ENCODE measurements at places on chromosomes 6 and 20.

- no peak for DNase-seq
Measured at GRCh38 chr20:50302341-50303057, 111.9 kb downstream of the CEBPB start.

GRCh38 chr20:23305098-23305497, 45.5 kb upstream of the NXT1 start:
- no peak for DNase-seq

GRCh38 chr6:54805077-54805476, 41.5 kb upstream of the FAM83B start:
- DNase-seq: no peak

DNA sequence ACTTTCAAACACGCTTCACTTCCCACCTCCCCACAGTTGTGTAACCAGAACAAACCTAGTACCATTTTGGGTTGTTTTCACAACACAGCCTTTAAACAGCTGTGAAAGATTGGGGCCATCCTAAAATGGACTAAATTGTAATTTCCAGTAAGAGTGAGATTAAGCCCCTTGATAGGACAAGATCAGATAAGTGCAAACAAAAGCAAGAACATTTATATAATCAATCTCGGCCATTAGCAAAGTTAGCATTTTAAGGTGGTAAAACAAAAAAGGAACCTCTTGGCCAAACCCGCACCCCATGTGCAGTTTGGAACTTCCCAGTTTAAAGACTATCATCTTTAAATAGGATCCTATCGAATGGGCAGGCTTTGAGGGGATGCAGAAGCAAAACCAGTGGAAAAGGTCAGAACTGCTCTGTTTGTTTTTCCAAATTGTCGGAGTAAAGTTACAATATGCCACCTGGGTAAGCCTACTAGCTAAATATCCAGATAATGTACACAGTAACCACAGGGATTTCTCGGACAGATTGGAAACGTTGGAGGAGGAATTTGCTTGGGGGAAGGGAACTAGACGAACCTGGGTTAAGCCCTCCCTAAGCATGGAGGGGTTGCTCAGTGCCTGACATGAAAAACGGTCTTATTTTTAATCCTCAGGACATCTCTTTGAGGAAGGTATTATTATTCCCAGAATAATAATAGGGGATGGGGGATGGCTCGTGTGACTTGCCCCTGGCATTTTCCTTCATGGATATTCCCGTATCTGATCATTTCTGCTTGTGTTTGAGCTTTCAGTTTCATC, 159.8 kb upstream of the SALL4 start:
- no peak for DNase-seq

- DNase-seq: no peak
Measured at GRCh38 chr6:164396071-164397047, 913.0 kb downstream of the C6orf118 start.

DNA sequence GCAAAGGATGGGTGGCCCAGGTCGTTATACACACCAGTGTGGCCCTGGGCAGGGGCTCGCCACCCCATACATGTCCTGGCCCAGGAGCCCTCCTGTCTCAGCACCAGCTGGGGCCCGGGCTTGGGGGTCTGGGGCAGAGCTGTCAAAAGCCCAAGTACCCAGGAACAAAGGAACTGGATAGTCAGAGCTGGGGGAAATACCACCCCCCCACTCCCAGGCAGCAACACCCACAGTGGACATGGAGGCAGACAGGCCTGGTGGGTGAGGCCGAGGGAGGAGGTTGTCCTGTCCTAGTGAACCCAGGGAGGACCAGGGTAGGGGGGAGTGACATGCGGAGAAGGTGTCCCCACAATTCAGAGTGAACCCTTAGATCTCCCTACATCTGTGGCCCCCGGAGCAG, 406.5 kb downstream of the CDH4 start:
- DNase-seq: no peak

DNA sequence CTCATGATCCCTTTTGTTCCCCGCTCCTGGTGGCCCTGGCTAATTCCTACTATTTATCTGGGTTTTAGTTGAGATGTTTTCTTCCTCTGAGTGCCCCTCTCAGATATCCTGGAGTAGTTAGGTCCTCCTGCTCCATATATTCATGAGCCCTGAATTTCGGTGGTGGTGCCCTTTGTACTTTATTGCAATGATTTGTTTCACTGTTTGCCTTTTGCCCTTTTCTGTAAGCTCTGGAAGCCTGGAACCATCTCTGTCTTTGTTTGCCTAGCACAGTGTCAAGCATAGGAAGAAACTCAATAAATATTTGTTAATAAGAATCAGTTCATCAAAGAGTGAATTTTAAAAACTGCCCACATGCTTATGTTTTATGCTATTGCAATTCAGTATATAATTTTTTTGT, 144.9 kb downstream of the DNAH8 start:
- no peak for DNase-seq

GRCh38 chr6:166466178-166467122, 83.7 kb upstream of the MPC1 start:
- DNase-seq: peak; percentile 58

DNA sequence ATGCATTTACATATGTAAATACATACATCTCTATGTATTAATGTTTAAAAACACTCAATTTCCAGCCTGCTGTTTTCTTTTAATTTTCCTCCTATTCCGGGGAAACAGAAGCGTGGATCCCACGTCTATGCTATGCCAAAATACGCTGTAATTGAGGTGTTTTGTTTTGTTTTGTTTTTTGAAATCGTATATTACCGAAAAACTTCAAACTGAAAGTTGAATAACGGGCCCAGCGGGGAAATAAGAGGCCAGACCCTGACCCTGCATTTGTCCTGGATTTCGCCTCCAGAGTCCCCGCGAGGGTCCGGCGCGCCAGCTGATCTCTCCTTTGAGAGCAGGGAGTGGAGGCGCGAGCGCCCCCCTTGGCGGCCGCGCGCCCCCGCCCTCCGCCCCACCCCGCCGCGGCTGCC, 355 bp upstream of the BMP2 start:
- no peak for DNase-seq

- no peak for DNase-seq
Measured at GRCh38 chr6:11950109-11950508, 62.0 kb upstream of the HIVEP1 start.

DNA sequence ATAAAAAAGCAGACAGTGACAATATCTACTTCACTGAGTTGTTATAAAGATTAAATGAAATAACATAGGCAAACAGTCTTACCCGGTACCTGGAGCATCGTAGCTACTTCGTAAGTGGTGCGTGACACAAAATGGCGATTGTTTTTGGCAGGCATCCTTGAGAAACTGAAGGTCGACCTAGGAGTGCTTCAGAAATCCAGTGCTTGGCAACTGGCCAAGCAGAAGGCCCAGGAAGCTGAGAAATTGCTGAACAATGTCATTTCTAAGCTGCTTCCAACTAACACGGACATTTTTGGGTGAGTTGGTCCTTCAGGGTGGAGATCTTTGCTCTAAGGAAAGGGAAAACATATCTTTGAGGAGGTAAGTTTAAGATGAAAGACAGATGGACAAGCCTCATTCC, 4.8 kb downstream of the BPIFA2 start:
- DNase-seq: no peak

- DNase-seq: no peak
Measured at GRCh38 chr20:6863355-6863754, 95.9 kb downstream of the BMP2 start.

DNA sequence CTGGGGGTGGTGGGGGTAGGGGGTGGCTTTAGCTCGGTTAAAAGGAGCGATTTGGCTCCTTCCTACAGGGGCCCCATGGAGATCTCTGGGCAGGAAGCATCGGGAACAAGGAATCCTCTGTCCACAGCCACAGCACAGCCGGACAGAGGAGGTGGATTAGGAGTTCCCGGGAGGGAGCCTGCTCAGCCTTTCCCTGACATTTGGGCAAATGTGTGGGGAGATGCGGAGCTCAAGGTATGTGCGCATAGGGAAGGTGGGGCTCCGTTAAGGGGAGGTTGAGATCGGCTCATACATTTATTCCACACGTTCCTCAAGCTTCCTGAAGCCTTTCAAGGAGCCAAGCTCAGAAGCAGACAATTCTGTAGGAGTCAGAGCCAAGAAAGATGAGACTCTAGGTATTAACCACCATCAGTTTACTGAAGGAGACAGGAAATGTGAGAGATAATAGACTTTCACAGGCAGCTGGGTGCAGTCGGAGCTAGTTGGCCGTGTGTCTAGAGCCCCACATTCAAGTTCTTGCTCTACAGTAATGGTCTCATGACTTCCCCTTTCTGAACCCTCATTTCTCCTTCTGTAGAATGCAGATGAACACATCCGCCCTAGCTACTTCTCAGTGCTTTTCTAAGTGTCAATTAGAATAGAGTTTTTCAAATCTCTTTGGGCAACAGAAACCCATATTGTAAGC, 40.8 kb upstream of the EPB41L1 start:
- DNase-seq: no peak

GRCh38 chr6:126524811-126525326, 185.0 kb downstream of the CENPW start:
- no peak for DNase-seq

All from RWPE1 (cell line).